DND-41 (cell line): ENCODE measurements at places on chromosomes 1 and 21.

GRCh38 chr1:201266774-201267173 is 16.5 kb upstream of the PKP1 start:
- DNase-seq = no peak

- no peak for DNase-seq
Observed at GRCh38 chr1:234229581-234230387, 143.5 kb upstream of the COA6 start.

- no peak for DNase-seq
Observed at GRCh38 chr21:42221581-42222345, 2.8 kb downstream of the ABCG1 start.

GRCh38 chr1:51558375-51558924 is 39.4 kb upstream of the EPS15 start:
- DNase-seq = no peak

DNA sequence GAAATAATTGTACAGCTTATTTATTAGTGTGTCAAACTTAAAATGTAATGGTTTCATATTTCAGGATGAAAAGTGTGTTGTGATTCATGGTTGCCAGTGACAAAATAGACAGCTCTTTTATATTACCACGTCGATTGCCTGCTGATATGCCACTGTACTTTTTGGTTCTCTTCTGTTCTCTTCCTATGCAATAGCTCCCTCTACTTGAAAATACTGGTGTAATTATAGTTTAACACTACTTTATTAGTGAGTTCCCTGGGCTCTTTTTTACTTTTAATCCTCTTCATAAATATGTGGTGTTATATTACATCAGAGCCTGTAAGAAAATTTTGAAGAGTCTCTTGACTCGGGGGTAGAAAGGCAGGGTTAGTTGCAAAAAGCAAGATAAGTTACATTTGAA is 111.3 kb downstream of the PATJ start:
- no peak for DNase-seq

- no peak for DNase-seq
Observed at GRCh38 chr1:18938707-18939070, 17.8 kb downstream of the IFFO2 start.

DNA sequence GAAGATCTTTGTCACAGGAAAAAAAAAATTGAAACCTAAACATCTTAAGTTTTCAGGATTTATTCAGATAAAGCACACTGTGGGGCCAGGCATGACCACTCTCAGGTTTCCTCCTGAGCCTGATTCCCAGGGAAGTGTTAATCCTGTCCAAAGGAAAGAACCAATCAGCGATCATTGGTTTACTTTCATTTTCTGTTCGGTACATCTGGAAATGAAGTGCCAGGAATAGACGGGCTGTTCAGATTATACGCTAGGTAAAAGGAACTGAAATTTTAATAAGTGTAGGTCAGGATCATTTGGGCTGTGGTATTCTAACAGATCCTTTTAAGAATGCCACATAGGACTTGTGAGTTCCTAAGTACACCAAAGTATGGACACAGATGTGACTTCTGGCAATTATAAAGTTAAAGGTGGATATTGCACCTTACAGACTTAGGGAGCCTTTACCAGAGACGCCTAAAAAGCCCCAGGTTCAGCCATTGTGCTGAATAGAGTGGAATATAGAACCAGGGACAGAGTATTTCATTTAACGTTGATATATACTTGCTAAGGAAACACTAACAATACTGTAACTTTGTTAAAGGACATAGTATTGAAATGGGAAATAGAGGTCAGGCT is 9.3 kb upstream of the CACYBP start:
- DNase-seq = peak; percentile 28

DNA sequence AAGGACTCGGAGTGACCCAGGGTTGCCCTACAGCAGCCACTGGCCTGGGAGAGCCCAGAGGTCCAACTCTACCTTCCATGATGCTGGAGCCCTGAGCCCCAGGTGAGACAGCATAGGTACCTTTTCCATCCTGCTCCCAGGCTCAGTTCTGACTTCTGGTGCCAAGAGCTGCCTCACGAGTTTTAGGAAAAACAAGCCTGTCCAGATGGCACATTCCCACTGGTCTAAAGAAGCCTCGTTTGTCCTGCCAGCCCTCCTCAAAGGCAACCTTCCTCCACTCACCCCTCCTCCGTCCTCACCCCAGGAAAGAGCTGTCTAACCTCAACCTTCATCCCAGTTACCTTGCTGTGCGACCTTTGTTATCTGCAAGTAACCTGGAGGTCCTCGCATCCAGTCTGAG is 53.5 kb upstream of the PRELP start:
- no peak for DNase-seq
